ENCODE measurements at places on chromosomes 4 and X. TPM values are rescaled to one million over a fixed set of nuclear protein-coding genes. Genes with fewer than 3 reads are reported as not detected.

GRCh38 chrX:8278557-8278956 lies 107.5 kb upstream of the VCX2 start:
- DNase-seq, result no peak

DNA sequence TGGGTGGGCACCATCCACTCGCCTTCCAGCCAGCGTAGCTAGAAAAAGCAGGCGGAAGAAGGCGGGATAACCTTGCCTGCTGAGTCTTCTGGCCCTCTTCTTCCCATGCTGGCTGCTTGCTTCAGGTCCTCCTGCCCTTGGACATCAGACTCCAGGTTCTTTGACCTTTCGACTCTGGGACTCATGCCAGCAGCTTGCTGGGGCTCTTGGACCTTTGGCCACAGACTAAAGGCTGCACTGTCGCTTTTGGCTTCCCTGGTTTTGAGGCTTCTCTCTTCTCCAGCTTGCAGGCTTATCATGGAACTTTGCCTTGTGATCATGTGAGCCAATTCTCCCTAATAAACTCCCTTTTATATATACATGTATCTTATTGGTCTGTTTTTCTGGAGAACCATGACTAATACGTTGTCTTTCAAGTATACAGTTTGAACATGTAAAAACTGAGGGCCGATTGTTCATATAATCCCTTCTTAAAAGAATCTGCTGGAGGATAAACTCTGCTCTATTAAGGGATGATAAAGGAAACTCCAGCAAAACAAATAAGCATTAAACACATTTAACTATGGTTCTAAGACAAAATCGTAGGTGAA lies 116.6 kb upstream of the LCORL start:
- no peak for DNase-seq

DNA sequence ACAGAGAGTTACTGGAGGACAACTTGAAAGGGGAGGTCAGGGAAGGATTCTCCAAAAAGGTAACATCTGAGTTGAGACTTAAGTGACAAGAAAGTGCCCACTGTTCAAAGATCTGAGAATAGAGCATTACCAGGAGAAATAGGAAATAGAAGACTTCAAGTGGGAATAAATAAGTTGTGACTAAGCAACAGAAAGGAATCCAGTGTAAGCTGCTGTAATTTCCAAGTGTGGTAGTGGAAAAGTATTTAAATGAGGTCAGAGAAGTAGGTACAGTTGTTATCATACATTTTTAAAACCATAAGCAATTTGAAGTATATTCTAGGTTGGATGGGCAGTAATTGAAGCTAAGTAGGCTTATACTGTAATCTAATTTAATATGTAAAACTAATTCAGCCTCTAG lies 211.9 kb downstream of the FBXO8 start:
- no peak for DNase-seq

The C1GALT1C1 gene
- total RNA-seq, result 20.3 TPM

DNA sequence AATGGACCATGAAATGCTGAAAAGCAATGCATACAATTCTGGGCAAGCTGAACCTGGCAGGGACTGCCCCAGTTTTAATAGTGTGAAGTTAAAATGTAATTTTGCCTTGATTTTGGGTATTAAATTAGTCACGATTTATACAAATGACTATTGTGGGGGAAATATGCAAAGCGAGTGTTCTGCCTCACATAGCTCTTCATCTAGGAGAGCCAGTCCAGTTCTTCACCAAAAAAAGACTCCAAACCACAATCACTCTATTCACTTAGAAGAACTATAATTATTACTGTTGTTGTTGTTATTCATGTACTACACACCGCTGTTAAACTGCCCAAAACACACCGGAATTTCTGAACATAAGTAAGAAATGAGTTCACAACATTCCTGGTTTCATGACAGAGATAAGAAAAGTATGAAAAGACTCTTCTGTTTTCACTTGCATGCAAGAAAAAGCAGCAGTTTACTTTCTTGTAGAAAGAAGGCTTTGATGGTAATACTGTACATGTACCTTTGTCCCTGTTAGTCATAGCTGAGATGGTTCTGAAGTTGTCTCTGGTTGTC lies 101.9 kb downstream of the QRFPR start:
- DNase-seq, result no peak

DNA sequence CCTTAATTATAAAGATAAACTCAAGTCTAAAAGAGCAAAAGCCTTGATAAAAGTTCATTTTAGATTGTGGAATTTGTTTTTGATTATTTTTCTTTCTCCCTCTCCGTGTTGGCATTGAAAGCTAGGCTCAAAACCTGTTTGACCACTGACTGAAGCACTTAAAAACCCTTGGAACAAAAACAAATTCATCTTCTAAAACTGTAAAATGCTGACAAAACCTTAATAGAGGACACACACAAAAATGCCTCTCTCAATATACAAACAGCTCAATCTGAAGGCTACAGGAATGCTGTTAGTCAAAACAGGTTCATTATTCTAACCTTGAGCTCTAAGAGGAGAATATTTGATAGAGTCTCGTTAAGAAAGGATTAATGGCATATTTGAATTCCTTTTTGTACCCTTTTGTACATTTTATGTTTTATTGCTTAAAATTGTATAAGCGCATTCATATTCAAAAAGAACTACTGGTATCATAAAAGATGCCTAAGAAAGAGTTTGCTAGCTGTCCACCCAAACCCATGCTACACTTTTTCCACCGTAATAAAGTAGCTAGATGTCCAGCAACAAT lies 74.3 kb upstream of the NAP1L5 start:
- no peak for DNase-seq

- DNase-seq, result no peak
Measured at GRCh38 chr4:2071252-2071911, 12.3 kb downstream of the NAT8L start.

DNA sequence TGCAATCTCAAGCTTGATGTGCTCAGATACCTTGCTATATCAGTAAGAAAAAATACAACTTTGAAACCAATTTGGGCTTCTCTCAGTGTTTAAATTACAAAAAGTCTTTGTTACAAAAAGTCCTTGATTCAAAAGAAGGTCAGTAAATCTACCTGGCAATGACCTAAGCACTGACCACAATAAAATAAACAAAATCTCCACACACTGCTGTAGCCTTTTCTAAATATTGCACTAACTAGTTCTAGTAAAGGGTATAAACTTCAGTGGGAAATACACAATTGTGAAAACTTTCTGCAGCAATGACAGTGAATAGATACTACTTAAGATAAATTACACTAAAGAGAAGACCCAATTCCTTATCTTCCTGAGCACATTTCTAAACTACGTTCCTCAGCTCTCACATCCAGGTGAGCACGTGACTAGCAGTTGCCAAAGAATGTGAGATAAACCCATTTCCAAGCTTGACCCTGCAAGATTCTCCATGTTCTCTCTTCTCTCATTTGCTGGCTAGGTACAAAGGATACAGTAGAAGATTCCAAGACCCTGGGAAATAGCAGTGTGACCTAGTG lies 81.4 kb upstream of the GPR34 start:
- no peak for DNase-seq

- no peak for DNase-seq
Measured at GRCh38 chr4:151029537-151029936, 14.5 kb upstream of the LRBA start.

GRCh38 chrX:13432414-13433297 lies 112.8 kb upstream of the ATXN3L start:
- DNase-seq, result no peak

GRCh38 chr4:11743236-11743635 lies 314.5 kb upstream of the HS3ST1 start:
- DNase-seq, result no peak

- no peak for DNase-seq
Measured at GRCh38 chr4:54386042-54386669, 157.1 kb downstream of the PDGFRA start.

DNA sequence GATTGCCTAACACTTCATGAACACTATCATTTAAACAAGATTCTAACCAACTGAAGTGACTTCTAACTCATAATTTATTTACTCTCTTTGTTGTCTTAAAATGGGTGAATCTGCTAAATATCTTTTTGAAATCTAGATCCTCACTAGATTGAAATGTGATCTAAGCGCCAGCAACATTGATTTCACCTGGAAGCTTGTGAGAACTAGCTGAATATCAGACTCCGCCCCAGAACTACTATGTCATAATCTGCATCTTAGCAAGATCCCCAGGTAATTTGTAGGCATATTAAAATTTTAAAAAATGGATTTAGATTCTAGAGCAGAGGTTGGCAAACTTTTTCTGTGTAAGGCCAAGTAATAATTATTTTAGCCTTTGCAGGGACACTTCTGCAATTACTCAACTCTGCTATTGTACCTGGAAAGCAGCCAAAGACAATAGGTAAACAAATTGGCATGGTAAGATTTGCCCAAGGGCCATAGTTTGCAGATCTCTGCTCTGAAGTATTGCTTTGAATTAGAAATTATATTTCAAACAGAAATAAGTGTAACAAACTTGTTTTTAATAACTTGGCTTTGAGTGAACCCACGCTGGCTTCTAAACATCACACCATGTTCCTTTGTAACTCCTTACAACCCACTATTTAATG lies 121.5 kb downstream of the REELD1 start:
- no peak for DNase-seq

DNA sequence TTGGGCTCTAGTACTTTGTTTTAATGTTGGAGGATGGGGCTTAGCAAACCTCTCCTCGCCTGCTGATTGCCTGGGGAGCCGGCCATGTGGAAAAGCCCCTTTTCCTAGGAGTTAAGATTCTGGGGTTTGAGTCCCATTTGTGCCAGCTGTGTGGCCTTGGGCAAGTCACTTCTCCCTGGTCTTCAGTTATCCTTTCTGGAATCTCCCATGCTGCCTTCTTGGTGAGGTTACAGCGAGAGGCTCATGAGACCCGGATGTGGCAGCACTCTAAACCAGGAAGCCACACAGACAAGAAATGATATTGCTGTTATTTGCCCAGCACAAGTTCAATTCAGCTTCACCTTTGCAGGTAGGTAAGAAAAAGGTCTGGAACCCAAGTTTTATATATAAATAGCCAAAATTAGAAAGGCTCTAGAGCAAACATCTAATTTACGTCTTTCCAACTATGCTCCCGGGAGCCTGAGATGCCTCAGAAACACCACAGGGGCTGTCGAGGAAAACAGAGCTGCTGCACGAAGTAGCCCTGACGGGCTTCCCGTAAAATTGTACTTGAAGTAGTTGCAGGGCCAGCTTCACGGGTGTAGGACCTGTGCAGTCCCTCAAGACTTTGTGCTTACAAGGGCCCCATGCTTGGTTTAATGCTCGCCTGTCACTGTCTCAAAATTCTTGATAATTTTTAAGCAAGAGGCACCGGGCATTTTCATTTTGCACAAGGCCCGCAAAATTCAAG lies 8.3 kb upstream of the SASH3 start:
- no peak for DNase-seq

DNA sequence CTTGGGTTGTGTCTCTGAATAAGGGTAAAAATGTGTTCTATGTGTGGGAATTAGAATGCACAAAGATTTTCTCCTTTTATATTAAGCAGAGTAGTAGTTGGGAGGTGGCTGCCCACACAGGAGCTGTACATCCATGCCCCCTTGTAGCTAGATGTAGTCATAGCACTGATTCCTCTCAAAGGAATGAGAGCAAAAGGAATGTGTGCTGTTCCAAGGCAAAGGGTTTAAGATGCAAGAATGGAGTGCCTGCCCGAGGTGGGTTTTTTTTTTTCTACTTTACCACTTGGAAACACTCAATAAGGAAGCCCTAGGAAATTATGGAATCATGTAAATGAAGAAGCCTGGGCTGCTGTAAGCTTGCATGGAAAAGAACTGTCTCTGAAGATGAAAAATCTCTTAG lies 2183.2 kb upstream of the AGA start:
- no peak for DNase-seq

The NXF3 gene
- total RNA-seq, result not detected

- DNase-seq, result no peak
Measured at GRCh38 chrX:41276661-41277506, 57.1 kb upstream of the DDX3X start.

DNA sequence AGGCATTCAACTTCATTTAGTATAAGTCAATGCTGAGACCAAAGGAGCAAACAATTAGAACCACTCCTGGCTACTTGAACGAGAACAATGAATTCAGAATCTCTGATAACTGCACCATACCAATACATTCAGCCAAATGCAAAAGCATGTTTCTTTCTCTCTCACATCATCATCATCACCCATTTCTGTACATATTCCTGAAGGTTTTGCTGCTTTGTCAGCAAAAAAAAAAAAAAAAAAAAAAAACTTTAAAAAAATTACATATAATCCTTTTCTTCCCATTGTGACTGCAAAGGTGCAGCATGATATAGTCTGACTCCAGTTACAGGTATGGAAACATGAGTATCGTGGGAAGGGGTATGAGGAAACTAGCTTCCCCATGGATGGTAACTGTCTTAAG lies 35.6 kb downstream of the FBXW7 start:
- DNase-seq, result no peak

The NUDT11 gene
- 2.5 TPM for total RNA-seq

- DNase-seq, result no peak
Measured at GRCh38 chr4:57373991-57374390, 263.8 kb upstream of the IGFBP7 start.

GRCh38 chr4:6549445-6549844 lies 25.5 kb upstream of the MAN2B2 start:
- no peak for DNase-seq

GRCh38 chr4:139025841-139026240 lies 10.3 kb downstream of the NOCT start:
- DNase-seq, result no peak

DNA sequence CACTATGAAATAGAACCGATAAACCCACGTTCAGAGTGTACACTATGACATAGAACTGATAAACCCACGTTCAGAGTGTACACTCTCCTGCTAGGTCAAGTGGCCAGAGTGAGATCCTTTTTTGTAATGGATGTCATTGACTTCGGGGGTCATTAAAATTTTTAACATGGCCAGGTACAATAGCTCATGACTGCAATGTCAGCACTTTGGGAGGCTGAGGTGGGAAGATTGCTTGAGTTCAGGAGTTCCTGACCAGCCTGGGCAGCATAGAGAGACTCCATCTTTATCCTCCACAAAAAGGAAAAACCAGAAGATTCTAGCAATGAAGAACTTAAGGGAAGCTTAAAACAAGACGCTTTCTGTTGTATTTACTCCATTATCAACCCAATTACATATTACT lies 439.7 kb upstream of the FRG1 start:
- DNase-seq, result no peak

DNA sequence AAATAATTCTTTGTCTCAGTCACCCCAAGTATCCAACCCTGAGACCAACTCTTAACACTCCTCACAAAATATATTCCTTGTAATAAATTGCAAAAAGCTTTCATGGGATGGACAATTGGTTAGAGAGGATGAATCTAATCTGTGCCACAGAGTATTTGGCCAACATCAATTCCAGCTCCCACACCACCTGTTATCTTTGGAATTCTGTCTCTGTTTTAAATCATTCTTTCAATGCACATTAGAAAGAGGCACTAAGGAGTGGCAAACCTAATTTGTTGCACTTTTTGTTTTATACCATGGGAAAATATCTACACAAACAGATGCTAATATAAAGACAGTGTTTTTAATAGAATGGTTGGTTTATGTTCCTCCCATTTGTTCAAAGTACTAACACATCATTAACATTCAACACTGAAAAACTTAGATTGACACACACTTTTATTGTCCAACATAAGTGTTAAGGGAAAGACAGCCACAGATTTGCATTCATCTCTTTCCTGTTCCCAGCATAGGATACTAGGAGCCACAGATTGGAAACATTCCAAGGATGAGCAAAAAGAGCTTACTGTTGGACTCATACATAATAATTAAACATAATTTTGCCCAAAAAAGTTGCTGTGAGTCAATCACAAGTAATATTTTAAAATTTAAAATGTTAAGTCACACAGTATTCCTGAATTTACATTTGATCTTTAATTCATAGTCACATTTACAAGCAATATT lies 116.4 kb downstream of the PPA2 start:
- no peak for DNase-seq
